Vagina (tissue), 2 donors: ENCODE measurements at places on chromosomes 13 and 19. TPM values are rescaled to one million over a fixed set of nuclear protein-coding genes. Genes with fewer than 3 reads are reported as not detected.

DNA sequence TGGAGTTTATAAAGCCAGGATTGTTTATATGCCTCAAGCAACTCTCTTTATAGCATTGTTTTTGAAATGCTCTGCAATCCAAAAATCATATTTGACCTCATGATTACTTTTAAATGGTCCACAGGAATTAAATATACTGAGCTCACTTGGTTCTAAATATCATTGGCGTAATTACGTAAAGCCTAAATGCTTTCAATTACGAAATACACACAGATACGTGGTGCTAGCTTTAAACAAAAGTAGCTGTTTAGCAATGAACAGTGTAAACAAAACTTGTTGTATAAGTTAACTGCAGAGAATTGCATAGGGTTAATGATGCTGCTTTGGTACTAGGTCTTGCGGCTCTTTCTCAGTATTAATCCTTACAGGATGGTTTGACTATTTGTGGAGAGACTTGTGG, 346.6 kb downstream of the COG6 start:
- no peak for DNase-seq
- no peak overlapping the region for H3K4me3 ChIP-seq
- no peaks in the 10 kb centered on the region for H3K4me1 ChIP-seq
- no peaks in the 10 kb centered on the region for H3K36me3 ChIP-seq
- no peak overlapping the region for H3K27ac ChIP-seq
- no peaks in the 10 kb centered on the region for H3K27me3 ChIP-seq

DNA sequence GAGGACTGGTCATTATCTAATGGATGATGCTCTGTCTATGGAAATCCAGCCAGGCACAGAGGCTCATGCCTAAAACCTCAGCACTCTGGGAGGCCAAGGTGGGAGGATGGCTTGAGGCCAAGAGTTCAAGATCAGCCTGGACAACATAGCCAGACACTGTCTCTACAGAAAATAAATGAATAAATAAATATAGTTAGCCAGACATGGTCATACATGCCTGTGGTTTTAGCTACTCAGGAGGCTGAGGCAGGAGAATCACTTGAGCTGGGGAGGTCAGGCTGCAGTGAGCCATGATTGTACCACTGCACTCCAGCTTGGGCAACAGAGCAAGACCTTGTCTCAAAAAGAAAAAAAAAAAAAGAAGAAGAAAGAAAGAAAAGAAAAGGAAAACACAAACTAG, 234.7 kb downstream of the TSHZ3 start:
- no peak overlapping the region for H3K27ac ChIP-seq
- H3K36me3 ChIP-seq: no peaks in the 10 kb centered on the region
- DNase-seq: no peak
- no peaks in the 10 kb centered on the region for H3K4me1 ChIP-seq

The RPS28 gene
- total RNA-seq: 516 TPM

- peak overlapping the region; percentile 74 for H3K27ac ChIP-seq
- H3K4me1 ChIP-seq: peaks cover 71% of the 10 kb centered on the region
- DNase-seq: no peak
- no peaks in the 10 kb centered on the region for H3K27me3 ChIP-seq
- no peak overlapping the region for H3K4me3 ChIP-seq
Observed at GRCh38 chr19:10892256-10892655, 20.9 kb downstream of the CARM1 start.

The PROZ gene
- not detected for total RNA-seq

DNA sequence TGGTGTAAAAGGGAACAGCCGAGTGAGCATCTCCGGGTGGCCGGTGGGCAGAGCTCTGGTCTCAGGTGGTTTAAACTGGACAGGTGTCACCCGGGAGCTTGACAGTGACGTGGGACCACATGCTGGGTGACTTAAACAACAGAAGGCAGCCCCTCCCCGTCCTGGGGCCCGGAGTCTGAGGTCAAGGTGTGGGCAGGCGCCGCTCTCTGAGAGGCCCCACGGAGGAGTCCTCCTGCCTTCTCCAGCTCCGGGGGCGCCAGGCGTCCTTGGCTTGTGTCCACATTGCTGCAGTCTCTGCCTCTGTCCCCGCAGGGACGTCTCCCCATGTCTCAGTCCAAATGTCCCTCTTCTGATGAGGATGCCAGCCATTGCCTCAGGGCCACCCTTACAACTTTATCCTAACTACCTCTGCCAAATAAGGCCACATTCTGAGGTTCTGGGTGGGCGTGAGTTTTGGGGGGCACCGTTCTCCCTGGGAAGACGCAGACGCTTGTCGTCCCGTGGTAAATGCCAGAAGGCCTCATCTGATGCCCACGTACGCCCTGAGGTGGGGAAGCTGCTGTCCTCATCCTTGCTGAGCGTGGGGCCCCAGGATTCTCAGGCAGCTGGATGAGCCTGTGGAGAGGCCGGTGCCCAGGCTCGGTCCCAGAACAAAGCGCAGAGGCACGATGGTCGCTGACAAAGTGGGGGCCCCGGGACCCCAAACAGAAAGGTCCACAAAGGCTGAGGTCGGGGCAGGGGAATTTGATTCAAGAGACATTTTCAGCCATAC, 12.9 kb downstream of the GZMM start:
- H3K36me3 ChIP-seq: no peaks in the 10 kb centered on the region
- DNase-seq: no peak
- H3K27me3 ChIP-seq: no peaks in the 10 kb centered on the region
- H3K4me3 ChIP-seq: no peak overlapping the region
- no peak overlapping the region for H3K27ac ChIP-seq

The MAST3 gene
- total RNA-seq: 9.6 TPM

GRCh38 chr19:24099829-24100228, 12.8 kb downstream of the ZNF254 start:
- H3K27me3 ChIP-seq: no peaks in the 10 kb centered on the region
- no peak overlapping the region for H3K4me3 ChIP-seq
- no peak overlapping the region for H3K27ac ChIP-seq
- no peak for DNase-seq

- no peak overlapping the region for H3K4me3 ChIP-seq
- DNase-seq: no peak
- H3K4me1 ChIP-seq: no peaks in the 10 kb centered on the region
- no peaks in the 10 kb centered on the region for H3K36me3 ChIP-seq
- H3K27ac ChIP-seq: no peak overlapping the region
Observed at GRCh38 chr13:34637138-34637537, 304.9 kb upstream of the NBEA start.

DNA sequence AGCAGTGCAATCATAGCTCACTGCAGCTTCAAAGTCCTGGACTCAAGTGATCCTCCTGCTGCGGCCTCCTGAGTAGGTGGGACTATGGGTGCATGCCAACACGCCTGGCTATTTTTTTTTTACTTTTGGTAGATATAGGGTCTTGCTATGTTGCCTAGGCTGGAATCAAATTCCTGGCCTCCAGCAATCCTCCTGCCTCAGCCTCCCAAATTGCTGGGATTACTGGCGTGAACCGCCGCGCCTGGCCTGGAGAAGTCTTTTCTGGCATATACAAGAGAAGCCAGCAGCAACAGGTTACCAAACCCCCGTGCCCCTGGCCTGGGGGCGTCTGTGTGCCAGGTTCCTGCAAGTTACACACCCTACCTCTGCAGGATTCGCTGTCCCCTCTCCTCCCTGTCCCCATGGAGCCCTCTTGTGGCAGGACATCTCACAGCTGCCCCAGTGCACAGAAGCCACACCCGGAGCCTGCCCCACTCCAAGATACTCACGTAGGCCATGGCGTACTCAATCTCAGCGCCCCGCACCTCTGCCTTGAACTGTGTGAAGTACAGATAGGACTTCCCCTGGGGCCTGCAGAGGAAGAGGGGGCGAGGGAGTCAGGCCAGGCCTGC, 9.9 kb downstream of the MYDGF start:
- no peaks in the 10 kb centered on the region for H3K27me3 ChIP-seq
- no peak for DNase-seq
- H3K4me3 ChIP-seq: no peak overlapping the region
- peaks cover 74% of the 10 kb centered on the region for H3K36me3 ChIP-seq

DNA sequence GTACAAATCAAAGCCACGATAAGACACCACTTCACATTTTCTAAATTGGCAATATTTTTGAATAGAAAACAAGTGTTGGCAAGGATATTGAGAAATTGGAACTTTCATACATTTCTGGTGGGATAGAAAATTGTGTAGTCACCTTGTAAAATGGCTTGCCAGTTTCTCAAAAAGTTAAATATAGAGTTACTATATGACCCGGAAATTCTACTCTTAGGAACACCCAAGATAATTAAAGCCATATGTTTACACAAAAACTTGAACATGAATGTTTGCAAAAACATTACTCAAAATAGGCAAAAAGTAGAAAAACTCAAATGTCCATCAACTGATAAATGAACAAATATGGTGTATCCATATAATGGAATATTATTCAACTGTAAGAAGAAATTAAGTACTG, 552.5 kb downstream of the TBC1D4 start:
- H3K4me3 ChIP-seq: no peak overlapping the region
- DNase-seq: no peak
- H3K36me3 ChIP-seq: no peaks in the 10 kb centered on the region
- no peaks in the 10 kb centered on the region for H3K4me1 ChIP-seq
- no peak overlapping the region for H3K27ac ChIP-seq

The KIR3DL2 gene
- total RNA-seq: not detected

GRCh38 chr13:45258334-45258675, 57.5 kb upstream of the KCTD4 start:
- no peak overlapping the region for H3K27ac ChIP-seq
- no peaks in the 10 kb centered on the region for H3K36me3 ChIP-seq
- peaks cover 13% of the 10 kb centered on the region for H3K4me1 ChIP-seq
- no peak overlapping the region for H3K4me3 ChIP-seq
- DNase-seq: no peak

- no peaks in the 10 kb centered on the region for H3K36me3 ChIP-seq
- H3K4me3 ChIP-seq: no peak overlapping the region
- H3K27me3 ChIP-seq: no peaks in the 10 kb centered on the region
- no peak for DNase-seq
- no peaks in the 10 kb centered on the region for H3K4me1 ChIP-seq
Observed at GRCh38 chr13:25489238-25489637, 117.5 kb downstream of the ATP8A2 start.

The CNN1 gene
- 276 TPM for total RNA-seq

The KLK8 gene
- total RNA-seq: 16.2 TPM

DNA sequence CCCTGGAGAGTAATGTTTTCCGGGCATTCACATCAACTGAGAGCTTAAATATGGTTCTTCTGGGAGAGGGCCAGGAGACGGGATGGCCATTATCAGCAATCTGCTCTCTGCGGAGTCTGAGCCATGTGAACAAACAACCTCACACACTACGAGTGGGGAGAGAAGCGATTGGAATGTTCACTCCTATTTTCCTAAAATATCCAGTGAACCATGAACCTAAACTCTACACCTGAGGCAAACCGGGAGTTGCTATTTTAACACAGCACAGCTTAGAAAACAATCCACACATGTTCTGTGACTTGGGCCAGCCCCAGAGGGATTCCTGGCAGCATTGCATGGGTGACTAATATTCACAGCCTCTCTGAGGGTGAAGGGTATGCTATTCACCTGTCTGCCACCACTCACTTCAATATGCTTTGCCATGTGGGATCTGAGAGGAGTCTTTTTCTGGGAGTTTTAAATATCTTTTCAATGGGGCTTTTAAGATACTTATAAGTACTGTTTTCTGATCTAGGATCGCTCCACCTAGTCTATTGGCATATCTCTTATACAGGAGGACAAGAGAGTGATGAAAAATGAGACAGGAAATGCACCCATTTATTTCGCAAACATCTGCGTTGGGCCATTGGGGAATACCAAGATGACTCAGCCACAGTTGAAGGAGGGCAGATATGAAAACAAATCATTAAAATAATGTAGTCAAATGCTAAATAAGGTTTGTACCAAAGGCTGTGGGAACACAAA, 72.6 kb upstream of the SERP2 start:
- peaks cover 39% of the 10 kb centered on the region for H3K4me1 ChIP-seq
- no peak overlapping the region for H3K4me3 ChIP-seq
- peak; percentile 22 for DNase-seq
- H3K36me3 ChIP-seq: no peaks in the 10 kb centered on the region
- peak overlapping the region; percentile 47 for H3K27ac ChIP-seq

DNA sequence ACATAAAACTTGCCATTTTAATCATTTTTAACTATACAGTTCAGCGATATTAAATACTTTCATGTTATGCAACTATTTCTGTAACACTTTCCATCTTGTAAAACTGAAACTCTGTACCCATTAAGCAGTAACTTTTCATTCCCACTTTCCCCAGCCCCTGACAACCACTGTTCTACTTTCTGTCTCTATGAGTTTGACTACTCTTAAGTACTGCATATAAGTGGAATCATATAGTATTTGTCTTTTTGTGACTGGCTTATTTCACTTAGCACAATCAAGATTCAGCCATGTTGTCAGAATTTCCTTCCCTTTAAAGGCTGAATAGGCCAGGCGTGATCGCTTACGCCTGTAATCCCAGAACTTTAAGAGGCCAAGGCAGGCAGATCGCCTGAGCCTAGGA, 56.2 kb downstream of the ARHGAP35 start:
- H3K27me3 ChIP-seq: no peaks in the 10 kb centered on the region
- H3K4me3 ChIP-seq: no peak overlapping the region
- no peak overlapping the region for H3K27ac ChIP-seq
- DNase-seq: no peak
- H3K4me1 ChIP-seq: peaks cover 48% of the 10 kb centered on the region

GRCh38 chr19:40335101-40335500, 13.1 kb downstream of the C19orf47 start:
- no peak overlapping the region for H3K27ac ChIP-seq
- no peaks in the 10 kb centered on the region for H3K27me3 ChIP-seq
- no peaks in the 10 kb centered on the region for H3K4me1 ChIP-seq
- H3K4me3 ChIP-seq: no peak overlapping the region

The TEX26 gene
- total RNA-seq: not detected

GRCh38 chr19:47350630-47351029, 1.5 kb downstream of the DHX34 start:
- no peaks in the 10 kb centered on the region for H3K36me3 ChIP-seq
- peaks cover 14% of the 10 kb centered on the region for H3K4me1 ChIP-seq
- DNase-seq: no peak
- no peak overlapping the region for H3K27ac ChIP-seq

GRCh38 chr13:39552246-39552645, 50.7 kb downstream of the LHFPL6 start:
- H3K4me1 ChIP-seq: peaks cover 8% of the 10 kb centered on the region
- no peak for DNase-seq
- no peak overlapping the region for H3K4me3 ChIP-seq
- no peak overlapping the region for H3K27ac ChIP-seq
- no peaks in the 10 kb centered on the region for H3K27me3 ChIP-seq

GRCh38 chr13:43077906-43078305, 54.5 kb downstream of the DNAJC15 start:
- no peak overlapping the region for H3K4me3 ChIP-seq
- no peaks in the 10 kb centered on the region for H3K27me3 ChIP-seq
- H3K36me3 ChIP-seq: no peaks in the 10 kb centered on the region
- no peak for DNase-seq

GRCh38 chr13:84377106-84377505, 494.8 kb upstream of the SLITRK1 start:
- H3K36me3 ChIP-seq: no peaks in the 10 kb centered on the region
- H3K27ac ChIP-seq: no peak overlapping the region
- H3K4me1 ChIP-seq: no peaks in the 10 kb centered on the region
- no peaks in the 10 kb centered on the region for H3K27me3 ChIP-seq
- no peak for DNase-seq

- H3K4me1 ChIP-seq: peaks cover 11% of the 10 kb centered on the region
- DNase-seq: no peak
- no peak overlapping the region for H3K4me3 ChIP-seq
- H3K36me3 ChIP-seq: no peaks in the 10 kb centered on the region
- no peak overlapping the region for H3K27ac ChIP-seq
Observed at GRCh38 chr19:31355665-31356289, 6.5 kb upstream of the TSHZ3 start.
